CMK (cell line): ENCODE measurements at places on chromosomes 2 and 18.

- no peak for DNase-seq
Observed at GRCh38 chr2:216849987-216850386, 9.9 kb downstream of the TNP1 start.

DNA sequence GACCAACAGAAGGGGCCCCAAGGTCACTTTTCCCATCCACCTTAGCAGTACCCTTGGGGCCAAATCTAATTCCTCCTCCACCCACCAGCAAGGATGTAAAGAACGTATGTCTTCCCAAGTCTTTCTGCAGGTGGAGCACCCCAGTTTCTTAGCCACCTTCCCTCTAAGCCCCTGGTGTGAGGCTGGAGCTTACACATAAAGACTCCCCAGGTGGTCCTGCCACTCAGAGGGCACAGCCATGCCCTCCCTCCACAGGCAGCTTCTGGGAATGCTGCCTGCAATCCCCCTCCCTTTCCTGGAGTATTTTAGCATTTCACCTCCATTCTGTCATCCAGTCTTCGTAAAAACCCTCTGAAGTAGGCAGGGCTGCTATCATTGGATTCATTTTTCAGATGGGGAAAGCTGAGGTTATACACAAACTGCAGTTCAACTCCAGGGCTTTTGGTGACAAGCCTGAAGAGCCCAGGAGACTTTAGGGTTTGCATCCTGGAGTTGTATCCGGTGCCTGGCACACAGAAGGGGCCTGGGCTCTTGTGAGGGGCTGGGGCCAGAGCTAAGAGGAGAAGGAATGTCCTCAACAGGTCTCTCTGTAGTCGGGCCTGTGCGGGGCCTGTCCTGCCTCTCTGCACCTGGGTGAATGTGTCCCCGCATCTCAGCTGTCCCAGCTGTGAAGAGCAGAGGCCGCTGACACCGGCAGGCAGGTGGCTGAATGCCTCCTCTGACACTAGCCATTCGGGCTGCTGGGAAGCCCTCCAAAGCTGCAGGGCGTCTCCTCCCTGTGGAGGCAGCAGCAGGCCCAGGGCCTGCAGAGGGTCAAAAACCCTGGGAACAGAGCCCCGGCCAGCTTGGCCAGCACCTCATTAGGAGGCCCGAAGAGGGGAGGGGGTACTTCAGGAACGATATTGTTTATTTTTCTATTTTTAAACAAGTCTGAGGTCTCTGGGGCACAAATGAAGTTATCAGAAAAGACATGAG lies 27.6 kb downstream of the CIB4 start:
- DNase-seq, result no peak

DNA sequence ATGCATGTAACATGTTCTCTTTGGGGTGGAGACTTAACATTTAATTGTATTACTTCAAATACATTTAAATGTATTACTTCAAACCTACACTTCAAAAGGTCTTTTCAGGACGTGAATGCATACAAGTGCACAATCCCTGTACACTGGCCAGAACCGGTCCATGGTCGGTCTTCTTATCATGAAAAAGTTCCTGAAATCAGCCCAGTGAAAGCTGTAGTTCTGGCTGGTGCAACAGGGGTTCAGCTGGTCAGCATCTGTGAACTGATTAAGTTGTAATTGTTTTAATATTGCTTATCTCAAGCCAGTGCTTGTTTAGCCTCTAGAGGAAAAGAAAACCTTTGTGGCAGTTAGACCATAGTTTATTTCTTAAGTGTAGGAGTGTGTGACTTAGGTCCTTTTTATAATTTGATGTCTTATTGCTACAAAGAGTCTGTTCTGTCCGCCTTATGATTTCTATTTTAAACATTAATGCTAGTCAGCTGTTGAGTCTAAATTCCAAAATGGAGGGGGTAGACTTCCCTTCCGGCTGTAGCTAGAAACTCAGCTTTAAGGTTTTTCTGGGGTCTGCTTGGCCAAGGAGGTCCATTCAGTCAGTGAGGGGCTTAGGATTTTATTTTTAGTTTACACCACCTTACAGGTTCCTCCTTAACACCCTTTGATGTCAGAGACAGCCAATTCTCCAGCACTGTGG lies 768 bp upstream of the CYBRD1 start:
- no peak for DNase-seq

DNA sequence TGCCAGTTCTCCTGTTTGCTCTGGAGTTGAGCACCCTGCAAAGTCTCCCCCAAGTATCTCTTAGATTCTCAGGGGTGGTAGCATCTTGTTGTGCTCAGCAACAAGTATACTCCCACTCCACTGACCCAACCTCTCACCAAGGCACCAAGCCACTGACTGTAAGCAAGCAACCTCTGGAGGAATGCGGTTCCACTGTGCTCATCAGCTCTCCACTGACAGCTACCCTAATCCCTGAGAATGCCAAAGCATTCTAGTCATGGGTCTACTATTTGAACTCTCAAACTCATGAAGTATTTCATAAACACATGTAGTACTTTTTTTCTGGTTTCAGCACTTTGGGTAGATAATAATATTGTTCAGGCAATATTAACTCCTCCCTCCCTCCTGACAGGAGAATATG lies 170.0 kb downstream of the EPHA4 start:
- no peak for DNase-seq
